ENCODE measurements at places on chromosomes 13 and 19.

DNA sequence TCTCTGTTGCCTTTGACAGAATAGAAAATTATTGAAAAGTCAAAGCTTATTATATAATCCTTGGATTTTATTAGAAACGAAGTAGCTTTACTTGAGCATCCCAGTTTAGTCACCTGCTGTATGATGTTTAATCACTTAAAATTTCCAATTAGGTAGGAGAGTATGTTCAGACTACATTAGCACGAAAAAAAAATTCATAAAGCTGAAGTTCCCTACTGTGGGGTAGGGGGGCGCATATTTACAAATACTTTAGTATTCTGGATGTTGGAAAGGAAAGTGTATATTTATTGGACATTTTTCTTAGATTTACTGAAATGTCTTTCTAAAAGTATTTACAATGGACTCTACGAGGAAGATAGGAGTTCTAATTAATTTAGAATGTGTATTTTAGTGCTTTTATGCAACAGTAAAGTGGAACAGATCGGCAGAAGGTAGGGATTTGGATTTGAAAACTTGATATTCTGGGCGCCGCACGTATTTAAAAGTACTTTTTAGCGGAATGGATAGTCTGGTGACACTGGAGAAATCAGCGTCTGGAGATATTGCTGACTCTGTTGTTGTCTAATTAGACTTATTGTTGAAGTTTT is 1.9 kb downstream of the CDK8 start:
- peak; percentile 11 for DNase-seq

DNA sequence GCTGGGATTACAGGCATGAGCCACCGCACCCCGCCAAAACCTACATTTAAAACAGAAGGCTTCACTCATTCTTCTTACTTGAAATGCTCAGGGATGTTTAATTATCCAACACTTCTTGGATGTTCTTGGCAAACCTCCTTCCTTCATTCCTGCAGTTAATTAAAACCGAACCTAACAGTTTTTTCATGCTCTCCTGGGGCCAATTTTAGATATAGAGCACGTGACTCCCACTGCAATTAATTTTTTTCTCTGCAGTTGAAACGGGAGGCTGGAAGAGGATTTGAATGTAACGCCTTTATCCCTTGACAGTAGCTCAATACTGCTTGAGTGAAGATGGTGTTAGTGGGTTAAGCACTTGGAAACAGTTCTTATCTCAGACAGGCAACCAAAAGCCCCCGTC is 4.6 kb upstream of the ACTL9 start:
- no peak for DNase-seq

- DNase-seq: no peak
These were observed 1124.8 kb upstream of the PRR20A start for GRCh38 chr13:56015919-56016318.

- no peak for DNase-seq
These were observed 11.4 kb downstream of the ALOX5AP start for GRCh38 chr13:30746791-30747190.

- DNase-seq: no peak
These were observed 1.6 kb downstream of the ACTL9 start for GRCh38 chr19:8696993-8697392.

GRCh38 chr13:111262281-111262680 is 58.2 kb upstream of the TEX29 start:
- DNase-seq: no peak

- DNase-seq: peak; percentile 59
These were observed 3.0 kb downstream of the PRKD2 start for GRCh38 chr19:46713781-46714443.

DNA sequence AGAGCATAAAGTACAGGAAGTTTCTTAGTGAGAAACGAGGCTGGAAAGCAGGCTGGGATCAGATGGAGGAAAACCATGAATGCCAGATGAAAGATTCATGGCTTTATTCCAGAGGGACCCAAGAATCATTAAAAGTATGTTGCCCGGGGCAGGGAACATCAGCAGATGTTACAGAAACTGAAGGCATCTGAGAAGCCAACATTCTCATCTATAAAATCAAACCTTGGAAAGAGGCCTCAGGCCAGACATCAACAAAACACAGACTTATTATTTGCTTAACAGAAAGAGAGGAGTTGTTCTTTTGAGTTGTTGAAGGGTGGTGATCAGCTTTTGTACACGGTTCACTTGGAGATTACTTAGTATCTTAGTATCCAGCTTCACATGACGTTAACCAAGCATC is 543.6 kb downstream of the RFC3 start:
- DNase-seq: no peak

GRCh38 chr19:52148256-52148655 is 8.5 kb upstream of the ZNF616 start:
- DNase-seq: no peak

GRCh38 chr13:108463340-108463739 is 166.1 kb upstream of the MYO16 start:
- DNase-seq: peak; percentile 98

DNA sequence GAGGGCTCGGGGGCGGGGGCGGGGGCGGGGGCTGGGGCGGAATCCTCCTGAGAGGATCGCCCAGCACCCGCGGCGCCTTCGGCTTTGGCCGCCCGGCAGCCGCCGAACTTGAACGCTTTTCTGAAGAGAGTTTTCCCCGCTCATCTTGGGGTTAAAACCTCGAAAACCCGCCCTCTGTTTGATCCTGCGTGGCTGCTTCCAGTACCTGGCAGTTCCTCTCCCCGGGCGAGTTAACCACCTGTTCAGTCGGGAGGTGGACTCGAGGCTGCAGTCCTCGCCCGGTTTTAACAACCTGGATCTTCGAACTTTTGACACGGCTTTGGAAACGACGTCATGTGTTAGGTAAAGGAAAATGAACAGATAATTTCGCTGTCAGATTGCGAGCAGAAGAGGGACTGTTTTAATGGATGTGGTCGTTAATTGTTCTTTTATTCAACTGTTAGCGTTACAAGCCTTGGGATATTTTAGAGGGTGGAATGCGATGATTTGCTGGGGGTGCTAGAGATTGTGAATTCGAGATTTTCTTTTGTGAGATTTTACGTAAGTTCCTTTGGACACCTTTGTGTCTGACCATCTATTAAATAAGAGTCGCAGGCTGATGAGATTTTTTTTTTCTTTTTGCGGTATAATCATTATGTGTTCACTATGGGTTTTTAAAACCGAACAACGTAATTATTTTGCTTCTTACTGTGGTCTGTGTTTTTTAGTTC is 1.0 kb downstream of the FNDC3A start:
- DNase-seq: peak; percentile 43

DNA sequence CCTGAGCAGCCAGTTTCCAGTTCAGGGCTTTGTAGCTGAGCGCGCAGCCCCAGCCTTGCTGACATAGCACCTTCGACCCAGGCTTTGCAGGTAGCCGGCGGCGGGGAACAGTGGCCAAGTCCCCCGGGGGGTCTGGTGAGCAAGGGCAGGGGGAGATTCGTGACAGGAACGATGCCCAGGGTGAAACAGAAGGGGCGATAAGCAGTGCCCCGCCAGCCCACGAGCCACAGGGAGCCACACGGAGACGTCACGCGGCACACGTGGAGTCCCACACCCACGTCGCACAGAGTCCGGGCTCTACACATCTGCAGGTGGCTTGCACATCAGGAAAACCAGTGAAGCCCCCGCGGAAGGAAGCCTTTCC is 127.2 kb downstream of the SOX1 start:
- DNase-seq: no peak

DNA sequence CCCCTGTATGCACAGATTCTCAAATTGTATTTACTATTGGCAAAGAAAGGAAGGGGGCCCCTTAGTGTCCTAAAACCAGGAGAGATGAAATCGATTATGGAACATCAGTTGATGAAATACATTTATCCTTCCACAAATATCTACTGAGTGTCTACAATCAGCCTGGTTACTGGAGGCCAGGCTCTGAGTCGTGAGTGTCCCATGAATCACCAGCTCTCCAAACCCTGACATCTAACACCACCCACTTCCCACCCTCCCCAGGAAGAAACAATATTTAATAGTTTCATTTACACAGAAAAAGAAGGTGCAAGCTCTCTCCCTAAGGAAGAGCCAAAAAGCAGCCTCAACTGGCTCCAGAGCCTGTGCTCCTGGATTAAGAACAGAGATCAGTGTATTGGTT is 25.2 kb downstream of the KCTD15 start:
- no peak for DNase-seq

- DNase-seq: no peak
These were observed 72.4 kb upstream of the ZDHHC20 start for GRCh38 chr13:21531455-21531854.

DNA sequence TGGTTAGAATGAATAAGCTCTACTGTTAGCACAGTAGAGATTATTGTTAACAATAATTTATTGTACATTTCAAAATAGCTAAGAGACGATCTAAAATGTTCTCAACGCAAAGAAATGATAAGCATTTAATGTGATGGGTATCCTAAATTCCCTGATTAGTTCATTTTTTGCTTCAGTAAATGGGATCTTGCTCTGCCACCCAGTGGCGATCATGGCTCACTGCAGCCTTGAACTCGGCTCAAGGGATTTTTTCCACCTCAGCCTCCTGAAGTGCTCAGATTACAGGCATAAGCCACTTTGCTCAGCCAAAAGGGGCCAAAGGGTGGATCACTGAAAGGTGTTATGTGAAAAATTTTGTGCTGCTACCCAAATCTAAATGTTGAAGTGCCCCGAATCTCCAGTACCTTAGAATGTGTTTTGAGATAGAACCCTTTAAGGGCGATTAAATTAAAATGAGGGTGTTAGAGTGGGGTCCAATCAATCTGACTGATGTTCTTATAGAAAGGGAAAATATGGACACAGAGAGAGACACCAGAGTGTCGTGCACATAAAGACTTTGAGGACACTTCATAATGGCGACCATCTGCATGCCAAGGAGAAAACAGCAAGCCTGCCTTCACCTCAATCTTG is 31.5 kb upstream of the ZNF766 start:
- DNase-seq: peak; percentile 61

- DNase-seq: no peak
These were observed 12.4 kb downstream of the GRTP1 start for GRCh38 chr13:113351514-113352026.

- no peak for DNase-seq
These were observed 239.7 kb upstream of the HTR2A start for GRCh38 chr13:47136504-47136941.

GRCh38 chr13:33296793-33297425 is 11.4 kb upstream of the STARD13 start:
- DNase-seq: no peak

Data from HCEC 1CT (cell line).